ENCODE measurements at places on chromosomes 7 and 10.

- DNase-seq: no peak
These were observed 52.3 kb downstream of the CDCA7L start for GRCh38 chr7:21893401-21893800.

DNA sequence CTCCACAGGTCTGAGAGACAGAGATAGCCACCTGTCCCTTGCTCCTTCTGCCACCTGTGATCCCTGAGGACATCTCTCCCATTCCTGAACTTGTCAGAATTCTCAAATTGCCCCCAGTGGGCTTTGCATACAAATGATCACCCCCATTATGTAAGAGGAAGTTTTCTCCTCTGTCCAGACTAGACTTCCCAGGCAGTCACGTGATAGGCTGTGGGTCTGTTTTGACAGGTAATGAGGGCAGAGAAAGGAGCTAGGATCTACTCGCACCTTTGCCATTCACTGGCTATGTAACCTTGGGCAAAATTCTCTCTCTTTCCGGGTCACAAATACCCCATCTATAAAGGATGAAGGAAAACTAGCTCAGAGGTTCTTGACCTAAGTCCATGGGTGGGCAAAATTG is 21.4 kb upstream of the TM9SF3 start:
- no peak for DNase-seq

DNA sequence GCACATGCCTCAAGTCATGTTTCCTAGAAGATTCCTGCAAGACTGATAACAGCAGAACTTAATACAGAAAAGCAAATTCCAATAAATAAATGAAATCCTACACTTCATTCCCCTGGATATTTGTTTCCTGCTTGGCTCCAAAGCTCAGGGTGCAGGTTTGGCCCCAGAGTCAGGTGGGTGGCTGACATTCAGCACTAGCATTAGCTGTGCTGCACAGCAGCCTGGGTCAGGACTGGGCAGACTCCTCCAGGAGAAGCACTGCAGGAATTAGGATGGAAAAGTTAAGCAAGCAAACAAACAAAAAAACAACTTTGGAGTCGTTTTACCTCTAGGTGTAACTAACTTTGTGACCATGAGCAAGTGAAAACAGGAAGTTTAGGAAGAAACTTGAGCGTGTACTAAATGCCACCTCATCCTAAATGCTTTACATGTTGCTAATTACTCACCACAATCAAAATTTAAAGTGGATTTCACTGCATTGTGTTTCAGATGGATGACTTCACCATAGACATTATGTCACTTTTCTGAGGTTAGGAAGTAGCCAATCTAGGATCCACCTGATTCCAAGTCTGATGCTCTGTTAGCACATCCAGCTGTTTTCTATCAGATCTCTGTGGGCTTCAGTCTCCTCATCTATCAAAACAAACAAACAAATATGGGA is 239.4 kb downstream of the C7orf25 start:
- DNase-seq: no peak

DNA sequence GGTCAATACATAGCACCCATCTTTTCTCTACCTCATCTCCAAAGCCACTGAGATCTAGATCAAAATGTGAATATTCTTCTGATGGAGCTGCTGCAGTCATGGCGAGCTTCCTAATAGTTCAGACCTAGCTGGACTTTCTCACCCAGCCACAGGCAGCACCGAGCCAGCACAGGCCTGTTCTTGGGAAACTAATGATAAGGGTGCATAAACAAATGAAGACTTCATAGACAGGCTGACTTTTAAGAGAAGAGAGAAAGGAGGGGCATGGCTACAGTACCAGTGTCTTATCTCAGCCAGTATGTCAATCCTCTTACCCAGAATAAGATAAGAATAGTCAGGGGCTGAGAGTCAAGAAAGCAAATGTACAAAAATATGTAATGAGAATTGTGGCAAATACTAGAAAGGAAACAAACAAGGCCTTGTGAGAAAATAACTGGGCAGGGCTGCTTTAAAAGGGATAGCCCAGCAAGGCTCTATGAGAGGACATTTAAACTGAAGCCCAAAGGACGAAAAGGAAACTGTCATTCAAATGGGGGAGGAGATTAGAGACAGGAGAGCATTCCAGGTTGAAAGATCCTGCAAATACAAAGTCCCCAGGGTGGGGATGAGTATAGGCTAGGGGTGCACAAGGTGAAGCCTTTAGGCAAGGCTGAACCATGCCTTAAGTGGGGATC is 21.8 kb upstream of the CDK14 start:
- peak; percentile 66 for DNase-seq

DNA sequence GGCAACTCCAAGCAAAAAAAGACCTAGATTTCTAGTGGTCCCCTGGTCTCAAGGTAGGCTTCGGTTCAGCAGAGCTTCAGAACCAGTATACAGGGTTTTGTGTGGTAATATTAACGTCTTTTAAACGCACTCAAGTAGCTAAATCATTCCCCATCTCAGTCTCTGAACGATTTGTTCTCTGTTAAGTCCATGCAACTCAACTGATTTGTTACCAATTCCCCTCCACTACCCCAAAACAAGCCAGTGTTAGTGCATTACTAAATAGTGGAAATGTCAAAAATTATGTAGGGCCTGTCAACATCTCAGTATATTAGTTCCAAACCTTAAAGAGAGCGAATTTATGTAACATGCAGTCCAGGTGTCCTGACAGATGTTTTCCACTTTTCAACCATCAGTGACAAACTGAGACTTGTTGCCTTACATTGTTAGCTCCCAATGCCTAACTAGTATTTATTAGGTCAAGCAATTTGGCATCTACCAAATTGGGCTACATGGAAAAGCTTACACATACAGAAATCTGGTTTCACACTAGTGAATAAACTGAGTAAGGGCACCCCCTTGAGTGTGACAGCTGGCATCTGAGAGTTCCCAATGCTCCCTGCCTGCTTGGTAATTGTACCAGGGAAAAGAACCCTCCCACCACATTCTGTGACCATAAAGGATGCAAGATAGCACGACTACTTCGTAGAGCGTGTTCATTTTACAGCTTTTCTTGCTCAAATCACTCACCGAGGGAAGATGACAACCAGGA is 12.2 kb downstream of the HNRNPA2B1 start:
- no peak for DNase-seq

- peak; percentile 40 for DNase-seq
These were observed 86.5 kb downstream of the FOXL3 start for GRCh38 chr7:376306-377079.

- peak; percentile 92 for DNase-seq
These were observed 46.7 kb downstream of the PARD3 start for GRCh38 chr10:34768261-34768971.

GRCh38 chr10:22321156-22321923 is 441 bp downstream of the BMI1 start:
- DNase-seq: peak; percentile 73

- peak; percentile 27 for DNase-seq
These were observed 221.8 kb downstream of the GLRX3 start for GRCh38 chr10:130357951-130358350.

DNA sequence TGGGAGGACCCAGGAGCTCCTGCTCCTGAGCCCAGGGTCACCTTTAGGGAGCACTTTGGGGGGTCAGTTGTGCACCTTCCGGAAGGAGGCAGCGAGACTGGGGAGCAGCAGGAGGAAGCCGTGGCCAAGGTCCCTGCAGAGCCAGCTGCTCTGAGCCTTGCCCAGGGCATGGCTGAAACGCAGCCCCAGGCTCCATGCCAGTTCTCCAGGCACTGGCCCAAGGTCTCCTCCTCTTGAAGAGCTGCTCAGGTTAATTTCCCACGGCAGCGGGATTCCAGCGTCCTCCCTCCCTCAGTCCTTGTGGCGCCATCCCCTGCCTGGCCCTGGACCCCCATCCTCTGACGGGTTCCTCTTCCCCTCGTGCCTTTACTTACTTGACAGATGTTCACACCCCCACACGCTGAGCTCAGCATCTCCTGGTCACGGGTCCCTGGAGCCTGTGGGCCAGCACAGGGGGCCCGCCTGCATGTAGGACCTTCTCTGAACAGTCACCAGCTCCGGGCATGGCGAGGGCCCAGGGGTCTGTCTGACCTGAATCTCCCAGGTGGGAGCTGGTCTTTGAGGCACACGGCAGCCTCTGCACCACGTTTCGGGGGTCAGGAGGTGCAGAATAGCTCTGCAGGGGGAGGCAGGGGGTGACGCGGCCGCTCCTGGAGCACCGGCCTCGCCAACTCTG is 16.7 kb upstream of the CFAP46 start:
- peak; percentile 51 for DNase-seq

- DNase-seq: peak; percentile 50
These were observed 431.2 kb upstream of the IGFBP3 start for GRCh38 chr7:46352004-46352954.

- no peak for DNase-seq
These were observed 522.6 kb downstream of the GLRX3 start for GRCh38 chr10:130658687-130659290.

- DNase-seq: no peak
These were observed 99.5 kb upstream of the TNRC18 start for GRCh38 chr7:5523052-5523711.

DNA sequence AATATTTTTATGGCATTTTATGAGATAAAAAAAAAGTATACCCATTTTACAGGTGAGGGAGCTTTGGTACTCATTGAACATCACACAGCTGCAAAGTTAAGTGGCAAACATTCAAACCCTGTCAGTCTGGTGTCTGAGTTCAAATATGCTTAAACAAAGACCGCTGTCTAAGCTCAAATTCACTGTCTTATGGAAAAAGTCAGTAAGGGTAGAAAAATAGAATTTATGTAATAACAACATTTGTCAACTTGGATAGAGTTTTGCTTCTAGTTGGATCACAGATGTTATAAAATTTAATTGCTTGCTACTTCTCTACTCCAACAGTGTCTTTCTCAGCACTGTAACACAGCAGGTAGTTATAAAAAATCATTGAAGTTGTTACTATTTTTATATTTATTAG is 161.7 kb upstream of the CSTF2T start:
- no peak for DNase-seq

DNA sequence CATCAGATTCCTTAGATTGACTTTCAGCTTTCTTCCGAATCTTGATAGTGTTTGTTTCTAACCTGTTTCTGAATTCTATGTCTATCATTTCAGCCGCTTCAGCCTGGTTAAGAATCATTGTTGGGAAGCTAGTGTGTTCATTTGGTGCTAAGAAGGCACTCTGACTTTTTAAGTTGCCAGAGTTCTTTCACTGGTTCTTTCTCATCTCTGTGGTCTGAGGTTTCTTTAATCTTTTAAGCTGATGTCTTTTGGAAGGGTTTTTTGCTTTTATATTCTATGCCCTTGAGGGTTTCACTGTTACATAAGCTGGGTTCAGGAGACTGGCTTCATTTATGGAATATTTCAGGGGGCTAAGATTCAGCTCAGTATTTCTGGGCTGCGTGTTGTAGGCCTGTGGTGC is 104.5 kb upstream of the PRSS58 start:
- DNase-seq: no peak

- DNase-seq: peak; percentile 50
These were observed at the start of gene VWA2 for GRCh38 chr10:114239117-114239993. VWA2 (plus strand) TSS chr10:114239254; CDS start chr10:114248714, 9,460 bp downstream.

DNA sequence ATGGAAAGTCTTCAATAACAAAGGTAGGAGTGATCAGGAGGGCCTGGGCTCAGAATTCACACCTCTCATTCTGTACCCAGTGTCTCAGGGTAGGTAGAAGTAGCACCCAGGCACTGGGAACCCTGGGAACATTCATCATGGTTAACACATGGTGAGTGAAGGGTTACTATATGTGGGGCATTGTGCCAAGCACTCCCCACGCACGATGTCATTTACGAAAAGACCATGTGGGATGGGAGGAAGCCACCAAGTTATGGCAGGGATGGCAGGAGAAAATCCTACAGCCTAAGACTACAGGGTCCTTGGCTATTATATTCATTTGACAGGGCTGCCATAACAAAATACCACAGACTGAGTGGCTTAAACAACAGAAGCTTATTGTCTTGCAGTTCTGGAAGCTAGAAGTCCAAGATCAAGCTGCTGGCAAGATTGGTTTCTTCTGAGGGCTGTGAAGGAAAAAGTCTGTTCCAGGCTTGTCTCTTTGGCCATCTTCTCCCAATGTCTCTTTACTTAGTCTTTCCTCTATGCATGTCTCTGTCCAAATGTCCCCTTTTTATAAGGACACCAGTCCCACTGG is 27.7 kb upstream of the DDIT4 start:
- DNase-seq: no peak

Measured in left lobe of liver (tissue), 2 donors.